Fibroblast of skin of left quadriceps (primary cell): ENCODE measurements at places on chromosomes 4 and X.
A peak's percentile ranks its signal among the peaks of the same experiment; 100 is the strongest.

DNA sequence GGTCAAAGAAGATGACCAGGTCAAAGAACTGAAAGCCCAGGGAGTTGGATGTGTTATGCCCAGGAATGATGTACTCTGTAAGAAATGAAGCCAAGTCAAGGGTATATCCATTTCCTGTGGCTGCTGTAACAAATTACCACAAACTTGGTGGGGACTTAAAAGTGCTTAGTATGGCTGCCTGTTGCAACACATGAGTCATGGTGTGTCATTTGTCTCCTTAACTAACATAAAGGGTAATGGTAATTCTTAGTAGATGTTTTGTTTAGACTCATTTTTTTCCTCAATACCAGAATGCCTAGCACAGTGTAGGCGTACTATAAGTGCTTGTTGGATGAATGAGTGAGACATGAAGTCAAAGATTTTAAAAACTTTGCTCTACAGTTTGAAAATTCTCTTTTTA lies 45.7 kb downstream of the SYTL5 start:
- DNase-seq: peak; percentile 49

DNA sequence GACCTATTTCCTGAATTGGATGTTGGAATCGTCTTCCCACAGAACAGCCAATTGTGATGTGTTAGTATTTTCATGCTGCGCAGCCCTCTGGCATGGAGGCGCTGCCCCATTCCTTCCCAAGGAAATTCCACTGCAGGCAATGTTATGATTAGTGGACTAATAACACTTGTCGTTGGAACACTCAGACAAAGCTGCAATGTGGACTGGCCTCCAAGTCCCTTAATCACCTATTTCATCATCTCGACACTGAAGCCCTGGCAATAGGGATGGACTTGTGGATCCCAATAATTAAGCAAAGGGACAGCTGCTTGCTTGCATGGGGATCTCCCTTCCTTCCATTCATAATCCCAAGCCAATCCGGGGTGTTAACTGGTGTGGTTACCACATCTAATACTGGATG lies 78.8 kb upstream of the PLAC1 start:
- DNase-seq: no peak

DNA sequence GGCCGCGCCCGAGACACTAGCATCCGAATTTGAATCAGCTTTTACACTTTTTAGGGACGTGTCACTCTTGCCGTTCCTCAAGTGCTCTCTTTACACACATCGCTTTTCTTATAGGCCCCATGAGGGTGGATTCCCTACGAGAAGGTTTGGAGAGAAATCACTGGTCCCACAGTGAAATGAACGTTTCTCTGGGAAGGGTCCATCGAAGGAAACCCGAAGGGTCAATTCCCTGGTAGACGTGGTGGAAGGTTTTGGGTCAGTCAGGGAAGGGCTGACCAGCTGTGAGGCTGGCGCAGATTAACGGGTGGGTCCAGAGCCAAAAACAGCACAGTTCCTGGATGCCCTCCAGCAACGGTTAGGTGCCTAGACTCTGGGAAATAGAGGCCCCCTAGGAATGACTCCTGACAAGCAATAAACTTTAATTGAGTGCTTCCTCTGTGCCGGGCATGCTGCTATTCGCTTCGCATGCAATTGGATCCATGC lies 35.9 kb downstream of the ETDC start:
- DNase-seq: peak; percentile 40

- no peak for DNase-seq
These were observed 1843.4 kb upstream of the IGFBP7 start for GRCh38 chr4:58953575-58953974.

GRCh38 chr4:142379277-142380051 lies 466.6 kb downstream of the INPP4B start:
- peak; percentile 90 for DNase-seq

- no peak for DNase-seq
These were observed 42.3 kb downstream of the TRIM2 start for GRCh38 chr4:153246446-153247115.

GRCh38 chr4:10130178-10130888 lies 13.7 kb upstream of the WDR1 start:
- no peak for DNase-seq

DNA sequence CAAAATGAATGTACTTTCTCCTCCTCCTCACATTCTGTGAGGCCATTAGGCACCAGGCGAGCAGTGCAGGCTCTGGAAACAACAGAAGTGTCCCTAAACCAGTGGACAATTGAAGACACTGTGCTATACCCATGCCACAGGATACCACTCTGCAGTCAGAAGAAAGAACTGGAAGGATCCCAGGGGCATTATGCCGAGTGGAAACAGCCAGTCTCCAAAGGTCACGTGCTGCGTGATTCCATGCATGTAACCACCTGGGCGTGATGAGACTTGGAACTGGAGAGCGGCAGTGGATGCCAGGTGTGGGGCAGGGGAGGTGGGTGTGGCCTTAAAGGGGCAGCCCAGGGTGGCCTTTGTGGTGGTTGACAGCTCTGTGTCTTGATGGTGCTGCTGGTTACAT lies 139.4 kb downstream of the EVC2 start:
- DNase-seq: no peak

GRCh38 chrX:47178337-47178736 lies 15.3 kb upstream of the UBA1 start:
- no peak for DNase-seq

- no peak for DNase-seq
These were observed 62.9 kb downstream of the BRCC3 start for GRCh38 chrX:155134255-155134654.

GRCh38 chrX:133477986-133478385 lies 62.7 kb upstream of the GPC4 start:
- no peak for DNase-seq

GRCh38 chr4:106056914-106057313 lies 161.6 kb downstream of the NPNT start:
- DNase-seq: no peak

DNA sequence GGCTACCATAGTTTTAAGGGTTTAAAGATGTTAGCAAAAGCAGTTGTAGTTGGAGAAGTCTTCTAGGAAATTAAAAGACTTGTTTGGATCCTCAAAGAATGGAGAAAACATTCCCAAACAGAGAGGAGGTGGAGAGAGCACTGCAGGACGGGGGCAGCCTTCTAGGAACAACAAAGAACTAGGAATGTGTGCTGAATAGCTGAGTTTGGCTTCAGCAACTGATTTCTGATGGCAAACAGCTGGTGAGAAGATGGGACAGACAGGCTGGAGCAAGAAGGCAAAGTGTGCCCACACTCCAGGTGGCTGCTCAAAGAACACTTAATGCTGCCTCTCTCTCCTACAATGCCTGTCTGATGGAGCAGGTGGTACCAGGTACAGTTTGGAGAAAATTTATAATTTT lies 1331.1 kb downstream of the ADGRL3 start:
- no peak for DNase-seq

- no peak for DNase-seq
These were observed 12.4 kb downstream of the PAQR3 start for GRCh38 chr4:78926826-78927225.

DNA sequence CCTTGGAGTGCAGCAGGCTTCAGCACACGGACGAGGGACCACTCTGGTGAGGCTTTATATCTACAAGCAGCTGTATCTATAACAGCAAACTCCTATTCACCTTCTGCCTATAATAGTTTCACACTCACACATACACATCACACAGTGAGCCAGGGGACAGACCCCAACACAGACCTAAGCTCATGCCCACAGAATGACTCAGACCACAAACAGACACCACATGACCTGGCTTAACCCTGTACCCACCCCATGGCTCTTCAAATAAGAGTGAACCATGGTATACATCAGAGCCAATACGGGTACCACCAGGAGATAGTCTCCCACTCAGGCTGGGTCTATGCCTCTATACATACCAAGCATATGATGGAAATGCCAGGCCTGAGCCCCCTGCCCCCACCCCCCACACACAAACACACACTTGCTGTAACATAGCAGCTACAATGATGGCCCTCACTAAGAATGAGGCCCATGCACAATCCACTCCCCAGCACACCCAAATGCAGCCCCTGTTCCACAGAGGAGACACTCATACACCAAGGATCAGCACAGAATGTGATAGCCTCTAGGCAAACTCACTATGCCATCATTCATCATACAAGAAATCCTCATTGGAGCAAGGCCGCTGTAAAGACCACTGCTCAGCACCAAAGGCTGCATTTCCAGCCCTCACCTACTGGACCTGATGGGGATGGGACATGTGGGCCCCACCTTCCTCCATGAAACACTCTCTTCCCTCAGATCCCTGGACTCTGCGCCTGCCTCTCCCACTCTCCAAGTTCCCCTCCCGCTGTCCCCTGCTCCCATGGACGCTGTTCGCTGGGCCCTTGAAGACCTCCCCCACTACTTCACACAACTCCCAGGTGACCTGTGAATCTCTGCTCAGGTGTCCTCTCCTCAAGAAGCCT lies 62.1 kb upstream of the XIAP start:
- no peak for DNase-seq

DNA sequence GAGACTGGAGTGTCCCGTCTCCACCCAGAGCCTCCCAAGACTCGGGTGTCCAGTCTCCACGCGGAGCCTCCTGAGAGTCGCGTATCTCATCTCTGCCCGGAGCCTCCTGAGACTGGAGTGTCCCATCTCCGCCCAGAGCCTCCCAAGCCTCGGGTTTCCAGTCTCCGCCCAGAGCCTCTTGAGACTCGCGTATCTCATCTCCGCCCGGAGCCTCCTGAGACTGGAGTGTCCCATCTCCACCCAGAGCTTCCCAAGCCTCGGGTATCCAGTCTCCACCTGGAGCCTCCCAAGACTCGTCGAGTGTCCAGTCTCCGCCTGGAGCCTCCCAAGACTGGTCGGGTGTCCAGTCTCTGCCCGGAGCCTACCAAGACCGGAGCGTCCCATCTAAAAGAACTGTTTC lies 2.3 kb downstream of the FAM47C start:
- DNase-seq: no peak

GRCh38 chr4:110514889-110515479 lies 39.0 kb downstream of the ENPEP start:
- DNase-seq: no peak

DNA sequence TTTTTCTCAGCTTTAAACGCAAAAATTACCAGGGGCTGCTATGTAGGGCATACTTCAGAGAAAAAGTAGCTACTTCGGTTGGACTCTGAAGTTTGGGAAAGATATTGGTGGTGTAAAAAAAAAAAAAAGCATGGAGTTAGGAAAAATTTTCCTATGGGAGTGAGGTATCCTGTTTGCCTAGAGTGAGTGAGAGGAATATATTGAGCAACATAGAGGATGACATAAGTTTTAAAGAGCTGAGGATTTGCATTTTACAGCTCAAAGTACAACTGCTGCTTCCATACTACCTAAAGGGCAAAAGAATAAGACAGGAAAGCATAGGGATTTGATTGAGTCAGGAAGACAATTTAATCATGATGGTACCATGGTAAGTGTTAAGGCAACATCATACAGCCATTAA lies 7.3 kb downstream of the GPRASP1 start:
- DNase-seq: no peak

GRCh38 chrX:129659141-129659540 lies 4.4 kb upstream of the APLN start:
- DNase-seq: no peak
